Adrenal gland (tissue), 19 donors: ENCODE measurements at places on chromosomes 2 and 18. TPM values are rescaled to one million over a fixed set of nuclear protein-coding genes. Genes with fewer than 3 reads are reported as not detected.

GRCh38 chr18:22324191-22325131, 93.3 kb downstream of the CTAGE1 start:
- peak overlapping the region; percentile 32 for H3K4me3 ChIP-seq
- H3K36me3 ChIP-seq, result no peaks in the 10 kb centered on the region
- peaks cover 22% of the 10 kb centered on the region for H3K4me1 ChIP-seq
- peak overlapping the region; percentile 43 for H3K27ac ChIP-seq

GRCh38 chr2:215210082-215210481, 71.7 kb upstream of the ABCA12 start:
- no peak for DNase-seq
- H3K36me3 ChIP-seq, result no peaks in the 10 kb centered on the region
- H3K27me3 ChIP-seq, result no peaks in the 10 kb centered on the region
- H3K4me3 ChIP-seq, result no peak overlapping the region
- no peak overlapping the region for H3K27ac ChIP-seq
- no peaks in the 10 kb centered on the region for H3K4me1 ChIP-seq

DNA sequence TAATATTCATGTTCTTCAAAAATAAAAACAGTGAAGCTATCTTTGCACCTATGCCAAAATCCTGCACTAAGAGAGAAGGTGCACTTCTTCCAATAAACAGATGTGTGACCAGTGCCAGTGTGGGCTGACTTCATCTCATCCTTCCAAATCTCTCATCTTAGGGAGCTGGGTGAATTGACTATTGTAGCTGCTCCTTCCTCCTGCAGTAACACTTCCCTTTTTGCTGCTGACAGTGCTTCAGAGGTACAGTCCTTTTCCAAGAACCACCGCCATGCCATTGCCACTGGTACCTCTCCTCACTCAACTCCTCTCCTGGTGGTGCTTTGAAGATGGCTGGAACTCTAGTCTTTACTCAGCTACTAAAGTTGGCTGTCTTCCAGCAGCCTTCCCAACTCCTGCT, 42.1 kb upstream of the ARHGAP25 start:
- no peak overlapping the region for H3K4me3 ChIP-seq
- H3K27me3 ChIP-seq, result no peaks in the 10 kb centered on the region
- H3K4me1 ChIP-seq, result no peaks in the 10 kb centered on the region
- H3K36me3 ChIP-seq, result no peaks in the 10 kb centered on the region

Gene COMMD1
- total RNA-seq, result 81.3 TPM
